ENCODE measurements at places on chromosomes 13 and 19.
A peak's percentile ranks its signal among the peaks of the same experiment; 100 is the strongest.

DNA sequence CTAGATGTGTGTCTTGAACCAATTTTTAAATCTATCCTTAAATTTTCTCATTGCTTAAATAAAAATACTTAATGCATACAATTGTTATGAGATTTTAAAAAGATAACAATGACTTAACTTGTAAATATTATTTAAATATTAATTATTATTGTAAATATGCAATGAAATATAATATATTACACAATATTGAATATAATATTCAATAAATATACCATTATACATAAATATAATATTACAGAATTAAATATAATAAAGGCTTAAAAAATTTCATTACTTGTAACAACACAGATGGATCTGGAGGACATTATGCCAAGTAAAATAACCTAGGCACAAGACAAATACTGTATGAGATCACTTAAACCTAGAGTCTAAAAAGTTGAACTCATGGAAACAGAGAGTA, 1532.3 kb downstream of the PCDH9 start:
- no peaks in the 10 kb centered on the region for H3K36me3 ChIP-seq
- H3K27ac ChIP-seq, result no peak overlapping the region
- no peak for DNase-seq

GRCh38 chr13:50168786-50169185, 153.5 kb downstream of the KCNRG start:
- H3K36me3 ChIP-seq, result no peaks in the 10 kb centered on the region
- no peak for DNase-seq
- no peaks in the 10 kb centered on the region for H3K27me3 ChIP-seq
- no peaks in the 10 kb centered on the region for H3K4me1 ChIP-seq
- no peak overlapping the region for H3K27ac ChIP-seq

- H3K4me1 ChIP-seq, result no peaks in the 10 kb centered on the region
- H3K36me3 ChIP-seq, result no peaks in the 10 kb centered on the region
- H3K27me3 ChIP-seq, result no peaks in the 10 kb centered on the region
- H3K27ac ChIP-seq, result no peak overlapping the region
- H3K4me3 ChIP-seq, result no peak overlapping the region
These were observed 209.8 kb downstream of the FGF14 start for GRCh38 chr13:102191951-102192502.

DNA sequence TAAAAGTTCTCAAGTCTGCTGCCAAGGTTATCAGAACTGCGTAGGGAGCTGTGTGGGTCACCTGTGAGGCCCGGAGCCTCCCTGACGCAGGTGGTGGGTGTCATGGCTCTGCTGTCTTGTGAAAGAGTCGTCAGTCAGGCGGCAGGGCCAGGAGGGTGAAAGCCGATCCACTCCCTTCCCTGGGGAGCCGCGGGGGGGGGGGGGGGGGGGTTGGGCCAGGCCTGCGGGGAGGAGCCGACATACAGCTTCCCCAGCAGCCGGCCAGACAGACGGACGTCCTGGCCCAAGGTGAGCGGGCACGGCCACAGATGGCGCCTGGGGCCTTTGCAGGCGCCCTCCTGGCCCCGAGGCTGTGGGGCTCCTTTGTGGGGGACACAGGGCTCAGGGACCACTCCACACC, 12.4 kb downstream of the SBNO2 start:
- DNase-seq, result no peak
- H3K4me1 ChIP-seq, result peaks cover 24% of the 10 kb centered on the region
- no peaks in the 10 kb centered on the region for H3K27me3 ChIP-seq
- peaks cover 8% of the 10 kb centered on the region for H3K36me3 ChIP-seq

DNA sequence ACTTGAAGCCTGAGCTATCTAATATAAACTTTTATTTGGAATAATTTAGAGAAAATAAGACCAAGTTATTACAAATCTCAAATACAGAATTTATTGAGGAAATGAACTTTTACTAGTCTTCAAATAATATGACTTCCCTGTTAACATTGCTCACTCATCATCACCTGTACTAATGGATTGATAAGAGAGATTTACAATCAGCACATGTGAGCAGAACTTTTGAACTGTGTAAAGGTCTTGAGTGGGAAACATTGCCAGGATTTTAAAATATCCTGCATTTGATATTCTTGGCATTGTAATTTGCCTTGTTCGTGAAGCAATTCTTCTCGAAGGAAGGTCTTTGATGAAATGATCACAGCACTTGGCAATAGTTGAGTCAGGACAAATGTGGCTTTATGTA, 111.9 kb downstream of the FGF9 start:
- H3K36me3 ChIP-seq, result no peaks in the 10 kb centered on the region
- no peak overlapping the region for H3K27ac ChIP-seq
- H3K4me3 ChIP-seq, result no peak overlapping the region

GRCh38 chr13:25286308-25286968, 850 bp downstream of the MTMR6 start:
- H3K36me3 ChIP-seq, result no peaks in the 10 kb centered on the region
- H3K27ac ChIP-seq, result peak overlapping the region; percentile 90
- DNase-seq, result no peak
- H3K27me3 ChIP-seq, result no peaks in the 10 kb centered on the region

DNA sequence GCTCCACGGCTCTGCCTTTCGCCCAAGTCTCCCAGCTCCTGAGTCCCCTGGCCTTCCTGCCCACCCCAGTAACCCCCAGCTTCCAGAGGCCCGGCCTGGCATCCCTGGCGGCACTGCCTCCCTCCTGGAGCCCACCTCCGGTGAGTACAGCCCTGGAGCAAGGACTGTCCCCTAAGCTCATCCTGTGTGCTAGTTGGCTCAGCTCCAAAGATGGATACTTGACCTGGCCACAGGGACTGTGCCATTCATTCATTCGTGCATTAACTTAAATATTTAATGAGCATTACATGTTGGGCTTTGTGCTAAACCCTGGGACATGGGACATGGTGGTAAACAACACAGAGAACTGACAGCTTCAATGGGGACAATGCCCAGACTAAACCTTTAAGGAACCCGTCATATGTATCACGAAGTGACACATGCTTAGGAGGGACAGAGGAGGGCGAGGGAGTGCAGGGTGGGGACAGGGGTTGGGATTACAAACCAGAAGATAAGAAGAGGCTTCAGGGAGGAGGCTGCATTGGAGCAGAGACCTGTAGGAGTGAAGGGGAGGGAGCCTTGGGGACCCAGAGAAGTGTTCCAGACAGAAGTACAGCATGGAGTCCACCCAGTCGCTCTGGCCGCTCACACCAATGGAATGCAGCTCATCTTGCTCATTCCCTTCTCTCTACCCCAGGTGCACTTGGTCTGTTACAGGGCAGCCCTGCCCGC, 6.9 kb upstream of the OVOL3 start:
- no peaks in the 10 kb centered on the region for H3K27me3 ChIP-seq
- no peak for DNase-seq
- no peaks in the 10 kb centered on the region for H3K36me3 ChIP-seq
- peaks cover 14% of the 10 kb centered on the region for H3K4me1 ChIP-seq
- no peak overlapping the region for H3K27ac ChIP-seq

GRCh38 chr19:38733241-38733492, 11.1 kb downstream of the CAPN12 start:
- H3K27me3 ChIP-seq, result no peaks in the 10 kb centered on the region
- H3K36me3 ChIP-seq, result no peaks in the 10 kb centered on the region
- DNase-seq, result no peak
- H3K27ac ChIP-seq, result peak overlapping the region; percentile 69
- H3K4me3 ChIP-seq, result no peak overlapping the region
- H3K4me1 ChIP-seq, result peaks cover 42% of the 10 kb centered on the region

- no peaks in the 10 kb centered on the region for H3K4me1 ChIP-seq
- no peaks in the 10 kb centered on the region for H3K36me3 ChIP-seq
- no peak for DNase-seq
- no peaks in the 10 kb centered on the region for H3K27me3 ChIP-seq
These were observed 11.7 kb downstream of the RAP2A start for GRCh38 chr13:97445522-97446187.

- H3K27me3 ChIP-seq, result no peaks in the 10 kb centered on the region
- H3K4me3 ChIP-seq, result no peak overlapping the region
- H3K27ac ChIP-seq, result no peak overlapping the region
- DNase-seq, result no peak
- no peaks in the 10 kb centered on the region for H3K36me3 ChIP-seq
- no peaks in the 10 kb centered on the region for H3K4me1 ChIP-seq
These were observed 253.8 kb downstream of the KLF12 start for GRCh38 chr13:73880365-73880764.

DNA sequence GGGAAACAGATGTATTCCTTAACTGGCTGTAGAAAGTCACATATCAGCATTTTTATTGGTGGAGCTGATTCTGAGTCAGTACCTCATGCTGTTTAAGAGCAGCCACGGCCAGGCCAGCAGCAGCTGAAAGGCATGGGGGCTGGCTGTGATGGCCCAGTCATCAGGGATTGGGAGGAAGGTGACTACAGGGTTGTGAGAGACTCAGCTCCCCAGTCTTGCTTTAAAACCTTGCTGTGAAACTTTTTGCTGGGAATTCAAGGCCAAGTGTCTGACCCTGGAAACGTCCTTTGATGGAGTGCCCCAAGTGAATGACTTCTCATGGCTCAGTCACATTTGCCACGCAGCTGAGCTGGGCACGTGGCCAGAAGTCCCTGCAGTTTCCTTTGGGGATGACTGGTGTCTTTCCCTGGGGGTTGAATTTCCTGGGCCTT, 39.1 kb upstream of the RNF113B start:
- no peak for DNase-seq
- H3K4me1 ChIP-seq, result peaks cover 39% of the 10 kb centered on the region
- H3K4me3 ChIP-seq, result no peak overlapping the region
- no peaks in the 10 kb centered on the region for H3K27me3 ChIP-seq

DNA sequence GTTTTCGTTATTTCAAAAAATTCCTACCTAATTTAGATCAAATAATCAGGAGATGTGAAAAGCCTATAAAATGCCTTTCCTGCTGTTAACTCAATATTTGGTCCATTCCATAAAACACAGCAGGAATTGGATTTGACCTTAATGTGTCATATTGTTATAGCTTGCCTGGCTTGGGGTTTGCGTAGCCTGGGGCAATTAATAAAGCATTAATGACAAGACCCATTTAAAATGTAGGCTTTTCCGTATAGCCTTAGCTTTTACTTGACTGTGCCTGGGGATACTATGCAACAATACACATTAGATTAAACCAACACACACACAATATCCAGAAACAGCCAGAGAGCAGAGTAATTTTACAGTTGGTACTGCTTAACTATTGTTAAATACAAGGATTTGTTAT, 117.2 kb upstream of the MAB21L1 start:
- H3K4me1 ChIP-seq, result peaks cover 9% of the 10 kb centered on the region
- no peak overlapping the region for H3K4me3 ChIP-seq
- H3K27me3 ChIP-seq, result no peaks in the 10 kb centered on the region
- H3K36me3 ChIP-seq, result no peaks in the 10 kb centered on the region

- H3K27ac ChIP-seq, result no peak overlapping the region
- H3K4me3 ChIP-seq, result no peak overlapping the region
These were observed 32.2 kb downstream of the UFM1 start for GRCh38 chr13:38381890-38382289.

- no peaks in the 10 kb centered on the region for H3K27me3 ChIP-seq
- H3K27ac ChIP-seq, result no peak overlapping the region
- no peak for DNase-seq
- no peaks in the 10 kb centered on the region for H3K36me3 ChIP-seq
These were observed 144.9 kb downstream of the KLF12 start for GRCh38 chr13:73989244-73989843.

GRCh38 chr13:23105051-23105450, 75.7 kb upstream of the SGCG start:
- H3K4me3 ChIP-seq, result no peak overlapping the region
- no peak overlapping the region for H3K27ac ChIP-seq
- no peaks in the 10 kb centered on the region for H3K4me1 ChIP-seq

DNA sequence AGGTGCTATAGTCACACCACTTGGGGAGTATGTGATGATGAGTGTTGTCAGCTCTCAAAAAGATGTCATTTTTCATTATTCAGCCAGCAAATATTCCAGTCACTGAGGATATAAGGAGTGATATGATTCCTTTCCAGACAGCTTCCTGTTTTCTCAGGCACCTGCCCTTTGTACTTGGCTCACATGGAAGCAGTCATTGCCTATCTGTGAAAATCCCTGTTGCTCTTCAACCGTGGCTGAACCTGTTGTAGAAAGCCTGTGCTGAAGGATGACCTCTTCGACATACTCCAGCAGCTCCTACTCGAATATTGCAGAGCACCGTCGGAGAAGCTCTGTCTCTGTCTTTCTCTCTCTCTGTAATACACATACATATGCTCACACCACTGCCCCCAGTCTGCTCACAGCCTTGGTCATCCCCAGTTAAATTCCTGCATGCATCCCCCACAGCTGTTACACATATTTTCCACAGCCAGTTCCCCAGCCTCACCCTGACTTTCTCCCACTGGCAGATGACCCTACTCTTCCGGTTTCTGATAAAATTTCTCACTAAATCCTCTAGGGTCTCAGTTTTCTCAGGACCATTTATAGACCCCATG, 204.2 kb upstream of the ARGLU1 start:
- H3K36me3 ChIP-seq, result no peaks in the 10 kb centered on the region
- no peak overlapping the region for H3K27ac ChIP-seq
- no peaks in the 10 kb centered on the region for H3K27me3 ChIP-seq

DNA sequence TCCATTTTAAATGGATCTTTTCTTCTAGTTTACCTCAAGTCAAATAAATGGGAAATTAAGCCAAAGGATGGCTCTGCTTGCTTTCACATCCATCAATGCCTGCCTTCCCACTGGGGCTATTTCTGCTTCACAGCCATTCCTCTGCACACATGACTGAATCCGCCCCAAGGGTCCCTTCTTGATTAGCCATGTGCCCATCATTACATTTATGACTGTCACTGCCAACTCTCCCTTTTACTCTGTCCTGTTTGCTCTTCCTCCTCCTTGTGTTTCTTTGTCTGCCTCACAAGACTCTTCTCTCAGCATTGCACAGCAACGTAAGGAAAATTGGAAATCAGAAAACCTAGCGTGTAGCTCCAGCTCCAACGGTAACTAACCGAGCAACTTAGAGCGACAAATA, 410.2 kb downstream of the TBC1D4 start:
- H3K36me3 ChIP-seq, result no peaks in the 10 kb centered on the region
- H3K27me3 ChIP-seq, result no peaks in the 10 kb centered on the region
- H3K4me3 ChIP-seq, result no peak overlapping the region
- no peak overlapping the region for H3K27ac ChIP-seq
- DNase-seq, result no peak

GRCh38 chr13:40966298-40966697, 52.8 kb downstream of the ELF1 start:
- peaks cover 94% of the 10 kb centered on the region for H3K4me1 ChIP-seq
- no peaks in the 10 kb centered on the region for H3K36me3 ChIP-seq
- no peak overlapping the region for H3K4me3 ChIP-seq
- DNase-seq, result no peak

Data from vagina (tissue), 2 donors.